ENCODE measurements at places on chromosomes 12 and 14.

- DNase-seq, result peak; percentile 13
These were observed 172.4 kb downstream of the EMP1 start for GRCh38 chr12:13368971-13369370.

DNA sequence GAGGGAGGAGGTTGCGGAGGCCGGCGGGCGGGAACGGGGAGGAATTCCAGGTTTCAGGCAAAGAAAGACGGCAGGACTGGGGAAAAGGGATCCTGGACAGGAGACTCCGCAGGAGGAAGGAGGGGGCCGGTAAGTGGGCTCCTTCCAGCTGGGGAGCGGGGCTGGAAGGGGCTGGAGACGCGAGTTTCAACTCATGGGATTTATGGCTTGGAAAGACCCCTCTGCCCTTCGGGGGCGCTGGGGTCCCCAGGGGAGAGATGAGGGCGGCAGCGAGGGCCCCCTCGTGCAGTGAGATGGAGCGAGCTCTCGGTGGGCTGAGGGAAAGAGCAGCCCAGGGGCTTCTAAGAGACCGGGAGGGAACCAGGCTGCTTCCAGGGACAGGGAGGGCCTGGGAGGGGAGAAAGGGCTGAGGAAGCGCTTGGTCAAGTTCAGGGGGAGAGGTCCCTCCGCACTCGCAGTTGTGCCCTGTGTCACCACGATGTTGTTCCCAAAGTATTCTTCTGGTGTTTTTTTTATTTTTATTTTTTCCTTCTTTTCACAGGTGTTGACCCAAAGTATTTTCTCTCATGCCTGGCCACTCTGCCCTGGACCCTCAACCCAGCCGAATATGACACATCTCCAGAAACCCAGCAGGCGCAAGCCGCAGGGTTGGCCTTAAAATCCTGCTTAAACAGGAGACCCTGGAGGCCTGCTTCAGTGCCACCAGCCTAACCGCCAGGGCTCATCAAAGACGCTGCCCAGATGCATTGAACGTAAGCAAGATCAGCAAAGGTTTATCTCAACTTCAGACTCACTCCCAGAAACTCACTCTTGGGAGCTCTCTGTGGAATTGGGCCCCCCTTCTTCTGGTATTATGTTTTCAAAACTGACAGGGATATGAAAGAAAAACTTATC, 16.1 kb downstream of the TNFAIP2 start:
- no peak for DNase-seq

- no peak for DNase-seq
These were observed 1.1 kb upstream of the SSH1 start for GRCh38 chr12:108858311-108859074.

- no peak for DNase-seq
These were observed 59.3 kb upstream of the SCAF11 start for GRCh38 chr12:46049665-46050064.

- DNase-seq, result no peak
These were observed 178.5 kb downstream of the KIF26A start for GRCh38 chr14:104316723-104317491.

DNA sequence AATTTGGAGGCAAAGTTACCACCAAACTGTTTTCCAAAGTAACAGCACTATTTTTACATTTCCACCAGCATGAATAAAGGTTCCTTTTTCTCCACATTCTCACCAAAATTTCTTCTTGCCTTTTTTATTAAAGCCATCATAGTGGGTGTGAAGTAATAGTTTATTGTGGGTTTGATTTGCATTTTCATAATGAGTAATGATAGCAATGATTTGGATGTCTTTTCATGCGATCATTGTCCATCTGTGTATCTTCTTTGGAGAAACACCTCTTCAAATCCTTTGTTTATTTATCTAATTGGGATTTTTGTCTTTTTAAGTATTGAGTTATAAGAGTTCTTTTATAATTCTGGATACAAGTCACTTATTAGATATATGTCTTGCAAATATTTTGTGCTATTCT, 172.7 kb downstream of the CNTN1 start:
- no peak for DNase-seq

DNA sequence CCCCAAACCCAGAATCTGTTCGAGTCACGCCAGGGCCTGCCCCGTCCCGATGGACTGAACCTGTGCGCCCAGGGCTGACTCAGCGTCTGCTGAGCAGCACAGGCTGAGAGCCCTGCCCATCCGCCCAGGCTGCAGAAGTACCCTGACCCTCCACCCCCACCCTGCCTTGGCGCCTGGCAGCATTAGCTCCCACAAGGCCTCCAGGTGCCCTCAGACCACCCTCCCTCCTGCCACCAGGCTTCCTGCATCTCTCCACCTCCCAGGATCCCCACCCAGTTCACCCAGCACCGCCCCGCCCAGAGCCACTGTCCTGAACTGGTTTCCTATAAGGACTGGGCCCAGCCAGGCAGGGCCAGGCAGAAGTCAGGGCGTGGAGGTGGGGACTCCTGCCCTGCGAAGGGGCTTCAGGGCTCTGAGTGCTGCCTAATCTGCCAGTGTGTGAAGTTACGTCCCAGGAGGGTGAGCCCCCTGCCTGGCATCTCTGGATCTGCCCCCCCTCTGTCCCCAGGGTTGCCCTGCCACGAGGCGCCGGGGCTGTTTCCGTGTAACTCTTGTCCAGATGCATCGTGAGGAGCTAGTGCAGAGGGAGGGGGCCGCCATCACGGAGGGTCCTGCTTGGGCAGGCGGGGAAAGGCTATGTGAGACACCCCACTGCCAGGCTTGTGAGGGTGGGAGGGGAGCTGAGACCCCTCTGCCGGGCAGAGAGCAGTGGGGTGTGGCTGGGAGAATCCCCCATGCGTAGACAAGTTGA, 9.1 kb downstream of the ADSS1 start:
- DNase-seq, result no peak

- DNase-seq, result no peak
These were observed 210.0 kb downstream of the RASSF9 start for GRCh38 chr12:85626001-85626783.

GRCh38 chr14:56081139-56081538, 37.1 kb upstream of the PELI2 start:
- DNase-seq, result no peak

- DNase-seq, result no peak
These were observed 137.8 kb downstream of the SLC15A4 start for GRCh38 chr12:128685903-128686475.

DNA sequence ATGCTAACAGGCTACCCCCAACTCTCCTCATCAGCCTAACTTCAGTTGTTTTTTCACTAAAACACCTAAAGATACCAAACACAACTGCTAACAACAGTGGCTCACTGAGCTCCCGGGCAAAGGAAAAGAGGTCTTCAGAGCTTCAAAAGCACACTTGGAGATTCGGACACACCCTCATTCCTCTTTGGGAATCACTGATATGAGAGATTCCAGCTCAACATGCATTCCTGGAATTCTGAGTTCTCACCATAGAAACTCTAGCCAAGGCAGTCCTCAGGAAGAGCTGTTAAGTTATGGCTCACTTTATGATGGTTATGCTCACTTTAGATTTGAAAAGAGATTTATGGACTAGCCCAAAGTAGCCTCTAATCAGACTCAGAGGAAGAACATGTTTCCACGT, 40.1 kb downstream of the STXBP6 start:
- no peak for DNase-seq

DNA sequence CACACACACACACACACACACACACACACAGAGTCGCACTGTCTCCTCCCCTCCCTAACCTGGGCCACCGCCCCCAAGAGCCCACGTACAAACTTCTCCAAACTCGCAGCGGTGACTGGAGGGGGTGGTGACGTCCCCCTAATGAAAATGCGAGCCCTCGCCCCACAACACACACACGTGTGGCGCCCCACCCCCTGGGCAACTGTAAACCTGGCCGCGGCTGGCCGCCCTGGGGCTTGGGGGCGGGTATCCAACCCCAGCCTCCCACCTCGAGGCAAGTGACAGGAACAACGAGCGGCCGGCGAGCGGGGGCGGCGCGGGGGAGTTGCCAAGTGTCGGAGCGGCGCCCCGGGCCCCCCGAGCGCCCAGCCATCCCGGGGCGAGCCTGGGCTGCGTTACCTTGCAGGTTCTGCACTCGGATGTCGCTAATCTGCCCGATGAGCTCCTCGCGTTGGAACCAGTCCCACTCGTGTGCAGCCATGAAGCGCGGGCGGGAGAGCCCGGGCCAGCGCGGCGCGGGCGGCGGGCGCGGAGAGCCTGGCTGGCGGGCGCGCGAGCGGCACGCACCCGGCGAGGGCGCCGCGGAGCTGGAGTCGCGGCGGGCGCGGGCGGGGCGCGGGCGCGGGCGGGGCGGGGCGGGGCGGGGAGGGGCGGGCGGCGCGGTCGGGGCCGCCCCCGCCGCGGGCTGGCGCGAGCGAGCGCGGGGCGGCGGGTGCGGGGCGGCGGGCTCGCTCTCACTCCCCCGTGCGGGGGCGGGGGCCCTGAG, at the start of gene CLMN:
CLMN (minus strand) TSS at position 597 of the 766 bp plus-strand sequence; CDS start at position 481, 116 bp downstream.
- no peak for DNase-seq

- no peak for DNase-seq
These were observed 339.6 kb upstream of the TBX3 start for GRCh38 chr12:115023279-115024265.

GRCh38 chr12:56084958-56085543, 5.1 kb downstream of the ERBB3 start:
- DNase-seq, result no peak

GRCh38 chr14:89027097-89027740, 202.8 kb downstream of the TTC8 start:
- peak; percentile 21 for DNase-seq

- no peak for DNase-seq
These were observed 235.0 kb downstream of the CRADD start for GRCh38 chr12:93912086-93912733.

- no peak for DNase-seq
These were observed 166.8 kb downstream of the MYRFL start for GRCh38 chr12:69991690-69992288.

GRCh38 chr12:66168410-66168809, 1.4 kb downstream of the TMBIM4 start:
- DNase-seq, result no peak

DNA sequence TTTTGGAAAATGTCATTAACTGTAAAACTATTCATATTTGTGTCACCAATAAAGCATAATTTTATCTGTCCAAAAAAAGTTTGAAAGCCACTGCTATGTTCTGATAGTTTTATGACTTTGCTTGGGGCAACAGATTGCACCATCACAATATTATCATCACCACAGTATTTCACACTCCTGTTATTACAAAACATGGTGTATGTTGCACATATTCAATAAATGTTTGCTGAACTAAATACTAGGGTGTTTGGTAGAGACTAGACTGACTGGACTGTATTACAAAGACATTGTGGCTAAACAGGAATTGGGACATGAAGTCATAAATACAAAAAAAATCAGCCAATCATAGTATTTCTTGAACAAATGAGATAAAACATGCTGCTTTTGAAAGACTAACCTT, 55.1 kb downstream of the PAWR start:
- no peak for DNase-seq

- no peak for DNase-seq
These were observed 104.6 kb upstream of the GPHB5 start for GRCh38 chr14:63423381-63423780.

- DNase-seq, result no peak
These were observed 122.5 kb upstream of the MAP1LC3B2 start for GRCh38 chr12:116436561-116437249.

- DNase-seq, result no peak
These were observed 13.3 kb downstream of the PPP4R3A start for GRCh38 chr14:91496790-91497189.

GRCh38 chr12:112528521-112528920, 109.8 kb downstream of the PTPN11 start:
- no peak for DNase-seq

DNA sequence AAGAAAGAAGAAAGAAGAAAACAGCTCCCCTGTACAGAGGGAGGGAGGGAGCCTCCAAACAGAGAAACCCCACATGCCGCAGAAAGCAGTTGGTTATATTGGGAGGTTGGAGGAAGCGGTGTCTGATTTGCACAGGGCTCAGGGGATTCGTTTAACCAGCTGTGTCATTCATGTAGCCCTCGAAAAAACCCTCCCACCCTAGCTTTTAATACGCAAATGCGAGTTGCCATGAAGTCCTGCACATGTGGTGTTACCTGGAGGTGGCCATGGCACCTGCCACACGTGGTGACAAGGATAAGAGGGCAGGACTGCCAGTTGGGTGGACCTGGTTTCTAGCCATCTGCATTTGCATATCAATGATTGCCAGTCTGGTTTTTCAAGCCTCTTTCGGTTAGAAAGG, 40.9 kb downstream of the TMEM30B start:
- DNase-seq, result no peak

DNA sequence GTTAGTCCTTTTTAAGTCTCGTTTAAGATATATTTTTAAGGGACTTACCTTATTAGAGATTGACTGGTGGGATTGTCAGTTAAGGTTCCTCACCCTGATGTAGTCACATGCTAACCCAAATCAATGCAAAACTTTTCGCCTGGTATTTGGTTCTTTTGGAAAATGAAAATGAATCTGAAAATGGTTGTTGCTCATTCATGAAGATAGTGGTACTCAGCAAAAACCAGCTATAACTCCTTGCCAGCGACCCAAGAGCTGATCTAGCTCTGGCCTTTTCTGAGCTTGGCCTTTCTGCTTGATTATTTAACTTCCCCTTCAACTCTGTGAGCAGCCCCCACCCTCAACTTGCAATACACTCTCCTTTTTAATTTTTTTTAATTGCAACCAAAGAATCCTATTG, 85.0 kb upstream of the GTF2A1 start:
- DNase-seq, result no peak

DNA sequence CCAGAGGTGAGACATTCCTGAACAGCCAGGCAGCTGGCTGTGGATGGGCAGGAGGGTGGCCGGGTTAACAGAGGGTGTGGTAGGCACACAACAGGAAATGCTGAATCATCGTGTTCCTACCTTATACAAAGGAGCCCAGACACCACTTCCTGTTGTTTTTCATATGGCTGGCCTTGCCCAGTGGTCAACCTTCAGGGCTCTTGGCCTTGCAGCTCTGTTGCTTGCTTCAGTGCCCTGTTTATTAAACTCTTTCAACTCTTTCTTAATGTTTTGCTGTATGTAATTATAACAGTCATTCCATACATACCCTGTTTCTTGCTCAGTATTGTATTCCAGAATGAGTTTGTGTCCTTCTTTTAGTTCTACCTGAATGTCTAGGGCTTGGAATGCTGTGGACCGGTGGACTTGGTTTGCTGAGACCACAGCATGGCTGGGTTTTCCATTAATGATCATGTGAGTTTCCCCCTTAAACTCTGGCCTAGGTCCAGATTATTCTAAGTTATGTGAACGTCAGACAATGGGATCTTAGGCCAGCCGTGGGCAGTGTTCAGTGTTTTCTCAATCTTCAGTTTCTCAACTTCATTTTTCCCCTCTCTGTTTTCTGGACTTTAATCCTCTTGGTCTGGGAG, 11.9 kb downstream of the CFAP54 start:
- DNase-seq, result no peak

Data from NCI-H1092 (cell line).